ENCODE measurements at places on chromosomes 4 and X. TPM values are rescaled to one million over a fixed set of nuclear protein-coding genes. Genes with fewer than 3 reads are reported as not detected.

SPANXC gene
- not detected for total RNA-seq

ITGB1BP2 gene
- total RNA-seq = 4.2 TPM

MXRA5 gene
- 6.6 TPM for total RNA-seq

ATG4A gene
- total RNA-seq = 17.9 TPM

PPP1R3F gene
- 7.1 TPM for total RNA-seq

PRIMPOL gene
- 15.1 TPM for total RNA-seq

TRIM61 gene
- total RNA-seq = 3.0 TPM

DAPP1 gene
- total RNA-seq = not detected

ZNF182 gene
- total RNA-seq = 3.6 TPM

SMR3B gene
- not detected for total RNA-seq
